ENCODE measurements at places on chromosomes 4 and X.

GRCh38 chrX:135383249-135383648, 38.5 kb upstream of the SMIM10L2A start:
- DNase-seq, result no peak

DNA sequence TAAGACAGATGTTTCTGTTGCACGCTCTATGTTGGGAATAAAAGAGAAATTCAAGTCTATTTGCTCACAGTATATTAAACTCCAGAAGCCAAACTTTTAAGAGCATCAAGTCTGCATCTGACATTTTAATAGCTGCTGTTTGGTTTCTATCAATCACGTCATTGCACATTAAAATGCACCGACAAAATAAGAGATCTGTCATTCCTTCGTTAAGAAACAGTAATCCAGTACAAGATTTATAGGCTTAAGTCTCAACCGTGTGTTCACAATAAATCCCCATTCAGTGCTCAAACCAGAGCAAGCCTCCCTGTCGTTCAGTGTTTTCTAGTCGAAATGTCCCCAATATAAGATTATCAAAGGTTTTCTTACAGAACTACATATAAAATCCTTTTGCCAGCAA, 89.0 kb upstream of the BMPR1B start:
- DNase-seq, result peak; percentile 11

- peak; percentile 60 for DNase-seq
Measured at GRCh38 chr4:74444891-74445642, at the start of gene AREG. Gene AREG (plus strand): TSS chr4:74445136. CDS start chr4:74445346, 210 bp downstream.

- DNase-seq, result peak; percentile 74
Measured at GRCh38 chr4:138235419-138235952, 6.7 kb downstream of the SLC7A11 start.
